ENCODE measurements at places on chromosomes 13 and 19.
A peak's percentile ranks its signal among the peaks of the same experiment; 100 is the strongest.

DNA sequence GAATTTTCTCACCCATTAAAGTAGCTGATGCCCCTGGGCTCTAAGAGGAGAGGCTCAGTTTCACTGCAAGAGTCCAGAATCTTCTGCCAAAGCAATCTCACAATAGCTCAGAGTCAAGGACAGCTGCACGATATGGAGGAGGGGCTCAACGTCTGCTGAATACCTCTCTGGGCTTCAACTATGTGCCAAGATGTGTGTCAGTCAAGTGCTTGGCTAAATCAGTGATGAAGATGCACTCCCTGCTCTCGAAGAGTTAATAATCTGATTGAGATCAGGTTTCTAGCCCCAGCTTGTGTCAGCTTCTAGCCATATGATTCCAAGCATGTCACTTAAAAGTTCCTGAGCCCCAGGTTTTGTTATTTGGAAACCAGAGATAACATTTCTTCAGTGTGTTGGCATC, 46.8 kb downstream of the KLF12 start:
- no peak for DNase-seq

DNA sequence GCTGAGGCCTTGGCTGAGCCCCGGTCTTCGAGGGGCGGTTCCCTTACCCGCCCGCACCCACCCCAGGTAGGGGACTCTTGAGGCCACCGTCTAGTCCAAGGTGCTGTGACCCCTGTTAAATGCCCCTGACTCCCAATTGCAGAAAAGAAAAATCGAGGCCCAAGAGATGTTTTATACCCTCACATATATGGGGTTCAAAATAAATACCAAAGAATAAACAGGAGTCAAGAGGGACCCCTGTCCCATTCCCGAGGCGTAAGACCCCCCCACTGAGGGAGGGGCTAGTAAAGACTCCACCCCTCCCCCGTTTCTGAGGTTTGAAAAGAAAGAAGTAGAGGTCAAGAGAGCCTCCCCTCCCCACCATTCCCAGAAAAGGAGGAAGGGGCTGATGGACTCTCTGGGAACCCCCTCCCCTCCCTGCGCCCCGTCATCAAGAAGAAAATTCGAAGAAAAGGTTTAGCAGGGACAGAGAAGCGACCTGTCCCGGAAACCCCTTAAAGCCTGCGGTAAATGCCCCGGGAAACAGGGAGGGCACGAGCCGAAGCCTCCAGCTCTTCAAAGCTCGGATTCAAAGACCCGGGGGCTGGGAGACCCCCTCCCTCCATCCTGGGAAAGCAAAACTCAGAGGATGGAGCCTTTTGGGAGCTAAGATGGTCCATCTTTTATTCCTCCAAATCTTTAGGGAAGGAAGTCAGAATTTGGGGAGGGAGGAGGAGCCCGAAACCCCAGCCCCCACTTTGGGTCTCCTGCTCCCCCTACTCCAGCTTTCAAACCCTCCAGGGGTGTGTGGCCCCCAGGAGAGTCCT, 755 bp upstream of the RAB3A start:
- DNase-seq: peak; percentile 84

GRCh38 chr19:53903055-53903680, 5.9 kb upstream of the CACNG7 start:
- peak; percentile 56 for DNase-seq

GRCh38 chr19:11361037-11361770, 6.0 kb downstream of the PLPPR2 start:
- peak; percentile 90 for DNase-seq

DNA sequence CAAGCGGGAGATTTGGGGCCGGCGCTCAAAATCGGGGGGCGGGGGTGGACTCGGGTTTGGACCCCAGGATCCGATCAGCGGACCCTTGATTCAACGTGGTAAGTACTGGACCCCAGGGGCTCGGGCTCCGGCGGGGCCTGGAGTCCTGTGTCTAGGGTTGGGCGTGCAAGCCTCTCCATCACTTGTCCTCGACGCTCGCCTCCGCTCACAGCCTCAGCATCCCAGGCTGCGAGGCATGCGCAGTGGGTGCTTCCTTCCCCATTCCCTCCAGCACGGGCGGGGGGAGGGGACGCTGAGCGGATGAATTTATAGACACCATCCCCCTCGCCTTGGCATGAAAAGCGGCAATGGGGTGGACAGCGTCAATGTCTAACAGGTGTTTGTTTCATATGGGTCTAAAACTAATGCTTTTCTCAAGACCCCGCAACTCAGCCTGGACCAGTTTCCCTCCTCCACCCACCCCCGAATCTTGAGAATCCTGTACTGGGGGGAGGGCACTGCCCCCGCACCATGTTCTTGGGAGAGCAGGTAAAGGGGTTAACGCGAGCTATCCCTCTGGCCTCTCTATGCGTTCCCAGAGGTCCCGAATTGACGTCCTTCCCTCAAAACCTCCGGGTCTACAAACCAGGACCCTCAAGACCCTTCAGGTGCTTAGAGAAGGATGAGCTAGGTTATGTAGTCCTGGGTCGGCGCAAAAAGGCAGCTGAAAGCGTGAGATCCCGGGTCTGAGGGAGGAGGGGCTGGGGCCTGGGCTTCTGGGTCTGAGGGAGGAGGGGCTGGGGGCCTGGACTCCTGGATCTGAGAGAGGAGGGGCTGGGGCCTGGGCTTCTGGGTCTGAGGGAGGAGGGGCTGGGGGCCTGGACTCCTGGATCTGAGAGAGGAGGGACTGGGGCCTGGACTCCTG, 579 bp downstream of the CPT1C start:
- DNase-seq: peak; percentile 85

DNA sequence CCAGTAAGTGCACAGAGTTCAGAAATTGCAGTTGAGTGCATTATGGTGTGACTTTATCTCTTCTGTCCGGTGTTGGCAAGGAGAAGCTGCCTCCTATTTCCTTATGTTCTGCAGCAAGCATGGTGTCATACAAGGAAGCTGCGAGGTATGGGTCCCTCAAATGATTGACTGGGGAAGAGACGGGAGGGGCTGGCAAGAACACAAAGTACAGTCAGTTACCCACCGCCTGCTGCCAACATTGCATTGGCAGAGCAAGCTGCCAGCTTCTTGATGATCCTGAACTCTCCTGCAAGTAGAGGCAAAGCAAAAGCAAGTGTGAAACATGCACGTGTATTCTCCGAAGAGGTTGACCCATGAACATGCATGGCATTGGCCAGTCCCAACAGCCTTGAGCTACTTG, 1013.6 kb downstream of the UQCRFS1 start:
- DNase-seq: no peak

GRCh38 chr13:113862931-113863523, 849 bp downstream of the GAS6 start:
- DNase-seq: peak; percentile 49

- peak; percentile 92 for DNase-seq
These were observed 1.1 kb downstream of the HSPB6 start for GRCh38 chr19:35755550-35756376.

DNA sequence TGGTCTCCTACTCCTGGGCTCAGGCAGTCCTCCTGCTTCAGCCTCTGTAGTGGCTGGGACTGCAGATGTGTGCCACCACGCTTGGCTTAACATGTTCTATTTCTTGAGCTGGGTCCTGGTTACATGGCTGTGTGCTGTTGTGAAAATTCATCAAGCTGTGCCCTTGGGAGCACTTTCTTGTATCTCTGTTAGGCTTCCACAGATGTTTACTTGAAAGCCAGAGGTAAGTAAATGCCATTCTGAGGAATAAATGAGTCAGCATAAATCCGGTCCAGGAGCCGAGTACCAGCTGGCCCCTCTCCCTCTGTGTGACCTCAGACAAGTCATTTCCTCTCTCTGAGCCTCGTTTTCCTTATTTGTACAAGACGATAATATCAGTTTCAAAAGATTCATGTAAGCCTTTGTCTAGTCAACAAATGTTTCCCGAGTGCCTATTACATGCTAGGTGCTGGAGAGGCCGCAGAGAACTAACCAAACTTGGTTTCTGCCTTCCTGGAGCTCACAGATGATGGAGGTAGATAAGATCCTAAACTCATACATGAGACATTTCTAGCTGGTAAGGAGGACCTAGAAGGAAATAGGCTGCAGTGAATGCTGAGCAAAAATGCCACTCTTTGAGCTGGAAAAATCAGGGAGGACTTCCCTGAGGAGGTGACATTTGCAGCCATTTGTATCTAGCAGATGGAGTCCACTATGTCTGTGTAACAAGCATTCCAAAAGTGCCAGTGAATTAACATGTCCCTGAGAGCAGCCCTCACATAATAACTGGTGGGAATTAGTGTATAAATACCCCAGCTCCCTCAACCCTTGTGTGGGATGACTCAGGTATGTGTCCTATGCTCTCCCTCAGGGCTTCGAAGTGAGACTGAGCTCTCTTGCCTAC, 2.7 kb upstream of the RASAL3 start:
- DNase-seq: peak; percentile 88

- DNase-seq: no peak
These were observed 83.7 kb downstream of the NALCN start for GRCh38 chr13:101332583-101332982.

- no peak for DNase-seq
These were observed 400.5 kb upstream of the SLC10A2 start for GRCh38 chr13:103466761-103467160.

Measured in cardiac muscle cell (in vitro differentiated cells and primary cell).